ENCODE measurements at places on chromosomes 2 and 18.

GRCh38 chr2:134079373-134079772 is 174.5 kb upstream of the MGAT5 start:
- DNase-seq = no peak

DNA sequence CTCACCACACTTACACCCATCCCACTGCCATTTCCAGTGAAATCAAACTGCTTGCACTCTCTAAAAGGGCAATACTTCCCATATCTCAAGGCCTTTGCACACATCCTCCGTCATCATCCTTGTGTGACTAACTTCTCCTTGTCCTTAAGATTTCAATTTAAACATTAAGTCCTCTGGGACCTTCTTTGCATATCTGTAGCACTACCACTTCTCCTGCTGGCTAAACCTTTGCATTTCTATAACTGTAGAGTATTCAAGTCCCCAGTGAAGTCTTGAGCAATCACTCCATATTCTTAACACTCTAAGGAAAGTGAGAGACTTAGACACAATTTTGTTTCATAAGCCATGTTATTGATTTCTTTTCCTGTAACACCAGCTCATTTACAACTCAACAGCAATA is 136.8 kb upstream of the EPHA4 start:
- no peak for DNase-seq

- DNase-seq = no peak
Observed at GRCh38 chr18:26821181-26821580, 44.3 kb downstream of the AQP4 start.

DNA sequence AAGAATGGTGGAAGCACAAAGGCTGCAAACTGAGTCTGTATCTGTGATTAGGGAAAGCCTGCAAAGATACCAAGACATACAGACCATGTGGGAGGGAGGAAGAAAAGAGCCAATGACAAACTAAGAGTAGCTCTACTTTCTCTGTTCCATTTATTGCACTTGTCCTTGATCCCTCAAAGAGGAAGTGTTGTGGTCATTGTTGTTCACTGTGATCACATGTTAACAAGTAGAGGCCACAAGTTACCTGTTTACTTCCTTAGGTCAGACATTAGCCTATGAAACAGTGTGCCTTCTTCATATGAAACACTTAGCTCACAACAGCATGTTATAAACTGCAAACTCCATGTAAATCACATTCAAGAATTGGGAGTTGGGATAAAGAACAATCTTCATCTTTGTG is 32.6 kb downstream of the MAP2 start:
- no peak for DNase-seq

- no peak for DNase-seq
Observed at GRCh38 chr2:109304242-109304641, 175.2 kb downstream of the SH3RF3 start.

GRCh38 chr2:1082456-1083205 is 132.0 kb downstream of the SNTG2 start:
- no peak for DNase-seq

DNA sequence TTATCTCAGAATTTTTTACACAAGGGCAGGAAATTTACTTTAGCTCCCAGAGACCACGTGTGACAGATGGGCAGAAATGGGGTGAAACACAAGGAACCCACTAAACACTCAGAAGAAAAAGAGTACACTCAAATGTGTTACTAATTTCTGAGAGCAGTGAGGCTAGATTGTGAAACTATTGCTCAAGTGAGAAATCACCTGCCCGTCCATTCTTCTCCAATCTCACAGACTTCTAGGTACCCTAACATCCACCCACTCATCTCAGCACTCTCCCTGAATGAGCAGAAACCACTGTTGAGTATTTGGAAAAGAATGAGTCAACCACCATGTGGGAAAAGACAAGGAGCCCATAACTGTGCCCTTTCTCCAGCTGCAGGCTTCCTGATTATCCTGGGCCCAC is 293.0 kb upstream of the CDH2 start:
- no peak for DNase-seq

- no peak for DNase-seq
Observed at GRCh38 chr18:36516726-36517125, 219.2 kb downstream of the FHOD3 start.

- DNase-seq = no peak
Observed at GRCh38 chr2:198479065-198479464, 674.7 kb downstream of the PLCL1 start.

DNA sequence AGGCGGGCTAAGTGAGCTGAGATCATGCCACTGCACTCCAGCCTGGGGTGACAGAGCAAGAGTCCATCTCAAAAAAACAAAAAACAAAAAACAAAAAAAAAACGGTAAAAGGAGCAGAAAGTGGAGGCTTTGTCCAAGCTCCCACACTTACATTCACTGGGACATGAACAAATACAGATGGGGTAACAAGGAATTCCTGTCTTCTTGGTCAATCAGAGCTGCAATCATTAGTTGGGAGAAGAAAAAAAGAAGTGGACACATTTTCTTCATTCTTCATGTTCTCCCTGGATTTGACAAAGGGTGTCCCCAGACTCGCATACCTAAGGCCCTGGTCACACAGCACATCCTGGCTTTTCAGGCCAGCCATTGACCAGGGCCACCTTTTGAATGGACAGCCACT is 124.6 kb downstream of the SOCS6 start:
- DNase-seq = no peak

DNA sequence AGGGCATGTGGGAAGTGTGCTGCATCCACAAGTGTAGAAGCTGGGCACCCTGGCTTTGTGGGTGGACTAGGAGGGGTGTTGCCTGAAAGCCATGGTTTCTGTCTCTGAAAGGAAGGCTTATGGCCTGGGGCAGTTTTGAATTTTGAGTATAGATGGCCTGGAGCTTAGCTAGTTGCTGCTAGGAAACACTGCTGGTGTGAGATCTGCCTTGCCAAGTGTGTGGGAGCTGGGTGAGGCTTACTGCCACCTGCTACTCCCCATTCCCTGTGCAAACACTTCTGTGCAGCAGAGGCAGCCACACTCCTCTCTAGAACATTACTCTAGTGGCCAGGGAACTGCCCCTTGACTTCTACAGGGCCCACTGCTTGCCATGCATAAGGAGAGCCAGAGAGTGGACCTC is 831.7 kb upstream of the LRRTM1 start:
- DNase-seq = no peak

- no peak for DNase-seq
Observed at GRCh38 chr2:236552581-236553363, 16.9 kb upstream of the ACKR3 start.

GRCh38 chr18:74609535-74609934 is 11.9 kb downstream of the ZNF407 start:
- DNase-seq = no peak

DNA sequence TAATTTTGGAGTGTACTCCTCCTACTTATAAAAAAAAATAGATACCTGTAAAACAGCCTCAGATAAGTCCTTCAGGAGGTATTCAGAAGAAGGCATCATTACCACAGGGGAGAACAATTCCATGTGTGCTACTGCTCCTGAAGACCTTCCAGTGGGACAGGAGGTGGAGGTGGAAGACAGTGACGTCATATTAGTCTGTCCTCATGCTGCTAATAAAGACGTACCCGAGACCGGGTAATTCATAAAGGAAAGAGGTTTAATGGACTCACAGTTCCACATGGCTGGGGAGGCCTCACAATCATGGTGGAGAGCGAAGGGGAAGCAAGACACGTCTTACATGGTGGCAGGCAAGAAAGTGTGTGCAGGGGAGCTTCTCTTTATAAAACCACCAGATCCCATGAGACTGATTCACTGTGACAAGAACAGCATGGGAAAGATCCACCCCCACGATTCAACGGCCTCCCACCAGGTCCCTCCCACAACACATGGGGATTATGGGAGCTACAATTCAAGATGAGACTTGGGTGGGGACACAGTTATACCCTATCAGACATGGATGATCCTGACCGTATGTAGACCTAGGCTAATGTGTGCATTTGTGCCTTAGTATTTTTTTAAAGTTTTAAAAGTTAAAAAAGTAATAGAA is 98.4 kb downstream of the NDUFA10 start:
- no peak for DNase-seq

DNA sequence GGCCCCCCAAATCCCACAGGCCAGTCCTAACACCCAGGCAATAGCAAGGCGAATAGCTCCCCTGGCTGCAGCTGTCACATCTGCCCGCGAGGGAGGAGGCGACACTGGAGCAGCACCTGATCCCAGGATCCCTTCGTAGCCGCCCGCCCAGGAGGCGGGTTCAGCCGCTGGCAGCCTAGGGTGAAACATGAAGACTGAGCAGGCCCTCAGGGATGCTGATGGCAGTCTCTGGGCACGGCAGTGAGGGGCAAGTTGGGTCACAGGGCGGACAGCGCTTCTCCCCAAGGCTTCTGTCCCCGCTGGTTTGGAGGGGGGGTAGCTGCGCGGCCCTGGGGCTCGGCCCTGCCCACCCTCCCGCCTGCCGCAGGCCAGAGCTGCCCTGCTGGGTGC is 1.9 kb downstream of the DNMT3A start:
- no peak for DNase-seq

DNA sequence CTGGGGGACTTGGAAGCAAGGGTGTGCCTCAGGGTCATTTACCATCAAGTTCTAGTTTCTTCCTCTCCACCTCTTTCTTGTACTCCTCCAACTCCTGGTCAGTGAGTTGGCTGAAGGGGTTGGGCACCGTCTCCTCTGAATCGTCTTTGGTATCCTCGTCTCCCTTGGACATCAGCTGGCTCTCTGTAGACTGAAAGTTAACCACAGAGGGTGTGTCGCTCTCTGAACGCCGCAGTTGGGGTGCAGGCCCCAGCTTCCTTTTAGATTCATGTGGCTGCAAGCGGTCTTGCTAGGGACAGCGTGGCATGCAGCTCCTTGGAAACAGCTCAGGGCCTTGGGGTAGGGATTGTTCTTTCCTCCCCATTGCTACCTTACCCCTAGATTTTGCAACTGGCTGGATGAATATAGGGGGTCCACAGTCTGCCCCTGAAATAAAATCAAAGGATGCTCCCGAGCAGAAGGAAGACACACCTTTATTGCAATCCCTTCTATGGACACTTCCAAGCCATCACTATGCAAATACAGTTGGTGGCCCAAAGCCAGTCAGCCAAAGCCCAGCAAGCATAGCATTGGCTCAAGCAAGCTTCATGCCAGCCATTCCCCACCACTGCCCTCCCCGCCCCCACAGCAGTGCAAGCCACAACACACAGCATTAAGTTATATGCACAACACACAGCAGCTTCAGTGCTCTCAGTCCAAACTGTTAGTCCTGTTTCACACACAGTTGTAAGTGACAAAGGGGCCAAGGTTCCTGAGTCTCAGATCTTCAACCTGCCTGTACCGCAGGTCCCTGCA is 93.2 kb downstream of the ADD2 start:
- no peak for DNase-seq

DNA sequence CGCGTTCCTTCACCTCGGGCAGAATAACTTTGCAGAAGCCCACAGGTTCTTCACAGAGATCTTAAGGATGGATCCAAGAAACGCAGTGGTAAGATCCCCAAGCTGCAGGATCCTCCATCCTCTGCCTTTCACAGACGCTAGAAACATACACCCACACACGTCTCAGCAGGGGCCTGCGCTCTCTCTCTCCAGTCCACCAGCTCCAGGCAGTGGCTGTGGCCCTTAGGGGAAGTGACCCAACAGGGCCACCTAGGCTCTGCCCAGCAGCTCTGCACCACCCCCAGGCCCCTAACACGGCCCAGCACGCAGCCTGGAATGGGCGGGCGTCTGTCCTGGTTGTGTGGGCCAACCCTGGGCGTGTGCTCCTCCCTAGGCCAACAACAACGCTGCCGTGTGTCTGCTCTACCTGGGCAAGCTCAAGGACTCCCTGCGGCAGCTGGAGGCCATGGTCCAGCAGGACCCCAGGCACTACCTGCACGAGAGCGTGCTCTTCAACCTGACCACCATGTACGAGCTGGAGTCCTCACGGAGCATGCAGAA is 40.4 kb downstream of the ADI1 start:
- no peak for DNase-seq

DNA sequence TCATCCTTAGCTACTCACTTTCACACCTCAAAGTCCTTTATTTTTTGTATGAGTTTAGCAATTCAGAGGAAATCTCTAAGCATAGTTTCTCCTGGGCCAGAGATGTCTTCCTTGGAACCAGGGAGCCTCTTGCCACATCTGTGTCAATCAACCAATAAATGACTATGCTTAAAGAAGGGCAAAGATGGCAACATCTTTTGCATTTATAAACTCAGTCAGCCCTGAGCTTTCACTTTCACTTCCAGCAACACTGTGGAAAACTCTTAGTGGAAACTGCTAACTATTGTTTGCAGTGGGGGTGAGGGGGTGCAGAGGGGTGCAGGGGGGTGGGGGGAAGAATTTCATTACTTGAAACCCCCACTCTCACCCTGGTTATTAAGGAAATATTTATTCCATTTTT is 3.4 kb downstream of the ACVR1C start:
- DNase-seq = no peak

DNA sequence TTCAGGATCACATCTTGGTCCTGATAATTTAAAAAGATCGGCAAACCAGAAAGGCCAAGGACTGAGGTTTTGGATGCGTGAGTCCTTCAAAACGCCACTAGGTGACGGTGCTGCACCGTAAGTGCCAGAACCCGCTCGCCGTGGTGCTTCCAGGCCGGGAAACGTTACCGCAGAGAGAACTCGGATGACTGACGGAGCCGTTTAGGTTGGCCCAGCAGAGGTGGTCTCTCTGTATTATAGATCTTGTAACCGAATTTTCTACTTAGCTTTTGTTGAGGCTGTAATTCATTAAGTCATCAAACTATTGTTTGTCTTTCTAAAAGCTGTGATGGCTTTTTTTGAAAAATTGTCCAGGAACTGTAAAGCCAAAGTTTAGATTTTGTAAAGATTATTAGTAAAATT is 39.8 kb upstream of the ADCYAP1 start:
- no peak for DNase-seq

DNA sequence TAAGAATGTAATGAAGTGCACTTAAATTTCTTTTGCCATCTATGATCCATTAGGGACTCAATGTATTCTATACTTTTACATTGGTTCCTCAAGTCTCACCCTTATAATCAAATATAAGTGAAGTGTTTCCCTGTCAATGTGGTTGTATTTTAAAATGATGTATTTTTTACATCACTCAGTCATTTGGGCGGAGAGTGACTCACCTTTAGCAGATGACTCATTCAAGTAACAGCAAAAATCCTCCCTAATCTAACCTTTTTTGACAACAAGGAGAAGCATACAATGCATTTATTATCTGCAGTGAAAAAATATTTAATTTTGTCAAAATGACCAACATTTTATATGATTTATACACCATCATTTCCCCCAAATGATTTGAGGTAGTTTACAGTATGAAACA is 94.4 kb downstream of the FANCL start:
- no peak for DNase-seq

- no peak for DNase-seq
Observed at GRCh38 chr2:212402316-212402715, 136.3 kb downstream of the ERBB4 start.

Data from esophagus squamous epithelium (tissue), 5 donors.